ENCODE measurements at places on chromosomes 3 and 15.

DNA sequence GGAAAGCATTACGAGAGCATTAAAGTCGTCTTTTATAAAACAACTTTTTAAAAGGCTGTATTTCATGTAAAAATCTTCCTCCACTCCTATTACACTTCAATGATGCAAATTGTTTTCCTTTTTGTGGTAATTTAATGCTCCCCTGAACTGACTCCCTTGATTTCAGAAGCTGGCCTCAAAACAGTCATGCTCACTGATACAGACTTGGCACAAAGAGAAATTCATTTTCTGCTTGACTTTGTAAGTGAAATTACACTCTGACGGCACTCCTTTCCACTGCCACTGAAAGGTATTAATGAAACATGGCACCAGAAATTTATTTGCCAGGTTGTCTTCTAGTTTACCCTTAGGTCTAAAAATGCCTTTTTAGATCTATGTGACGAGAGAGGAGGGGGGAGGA lies 215.5 kb downstream of the LRRC3B start:
- no peak for DNase-seq

GRCh38 chr3:124174476-124174875 lies 182.6 kb upstream of the ROPN1 start:
- DNase-seq = no peak

DNA sequence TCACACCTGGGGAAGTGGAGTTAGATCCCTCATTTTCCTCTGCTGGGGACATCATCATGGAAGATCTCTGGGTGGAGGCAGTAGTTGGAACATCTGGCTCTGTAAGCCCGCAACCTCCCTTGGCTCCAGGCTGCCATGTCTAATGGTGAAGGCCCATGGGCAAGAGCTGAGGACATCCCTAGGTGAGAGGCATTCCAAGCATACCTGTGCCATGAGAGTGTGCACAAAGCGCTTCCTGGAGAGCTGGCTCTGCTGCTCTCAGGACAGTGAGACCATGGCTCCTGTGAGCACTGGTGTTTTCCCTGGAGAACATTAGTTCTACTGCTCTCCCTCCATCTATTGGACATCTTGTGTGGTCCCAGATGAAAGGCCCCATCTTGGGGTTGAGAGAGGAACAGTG lies 7.7 kb downstream of the MAPKAPK3 start:
- no peak for DNase-seq

- DNase-seq = no peak
These were observed 122.6 kb downstream of the FBN1 start for GRCh38 chr15:48522911-48523310.

- no peak for DNase-seq
These were observed 7.5 kb downstream of the ISLR start for GRCh38 chr15:74180881-74181602.

DNA sequence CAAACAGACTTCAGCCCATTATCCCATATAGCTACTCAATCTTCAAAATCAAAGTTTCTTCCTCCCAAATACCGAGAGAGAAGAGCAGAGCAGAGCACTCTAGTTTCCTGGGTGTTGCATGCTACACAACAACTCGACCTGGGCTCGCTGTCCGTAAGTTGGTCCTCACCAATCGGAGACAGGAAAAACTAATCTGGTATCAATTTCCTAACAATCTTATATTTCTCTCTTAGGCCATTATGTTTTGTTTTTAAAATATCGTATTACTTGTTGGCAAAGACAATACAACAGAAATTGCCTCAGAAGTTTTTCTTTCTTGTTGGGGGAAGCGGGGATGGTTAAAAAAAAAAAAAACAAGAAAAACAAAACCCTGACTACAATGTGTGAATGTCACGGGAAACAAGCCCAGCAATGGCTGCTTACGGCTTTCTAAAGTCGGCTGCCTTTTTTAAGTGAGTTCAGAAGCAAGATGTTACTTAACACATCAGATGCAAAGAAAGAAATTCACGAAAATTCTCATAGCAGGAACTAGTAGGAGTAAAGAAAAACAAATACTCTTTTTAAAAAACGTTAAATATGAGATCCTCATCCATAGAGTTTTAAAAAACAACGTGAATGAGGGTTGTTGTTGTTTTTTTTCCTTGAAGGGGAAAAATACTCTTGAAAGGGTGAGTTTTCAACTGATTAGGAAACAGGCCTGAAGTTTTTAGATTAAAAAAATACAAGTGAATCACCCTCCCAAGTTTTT lies 1.9 kb downstream of the VGLL4 start:
- DNase-seq = no peak

- DNase-seq = no peak
These were observed 55.8 kb downstream of the ADAMTS9 start for GRCh38 chr3:64631951-64632350.
